Activated T-helper 1 cell treated with anti-CD3 and anti-CD28 coated beads, Interleukin-2, amount 50 U/mL, for 16 hours (primary cell): ENCODE measurements at places on chromosomes 6 and 20.

GRCh38 chr6:40877362-40877761 is 161.7 kb downstream of the UNC5CL start:
- DNase-seq, result no peak

DNA sequence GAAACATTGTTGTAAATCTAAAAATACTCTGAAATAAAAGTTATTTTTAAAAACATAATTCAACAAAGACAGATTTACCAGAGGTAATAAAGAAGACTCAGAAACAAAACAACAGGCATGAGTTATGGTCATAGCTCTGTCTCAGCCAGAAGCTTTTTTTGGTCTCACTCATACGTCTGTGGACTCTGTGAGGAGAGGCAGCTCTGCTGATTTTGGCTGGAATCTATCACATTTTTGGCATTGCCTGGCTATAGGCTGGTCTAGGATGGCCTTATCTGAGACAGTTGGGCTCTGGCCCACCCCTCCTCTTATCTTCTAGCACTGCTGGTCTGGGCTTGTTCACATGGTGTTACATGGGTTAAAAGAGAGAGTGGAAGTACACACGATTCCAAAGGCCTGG is 514.0 kb upstream of the BTBD3 start:
- no peak for DNase-seq

DNA sequence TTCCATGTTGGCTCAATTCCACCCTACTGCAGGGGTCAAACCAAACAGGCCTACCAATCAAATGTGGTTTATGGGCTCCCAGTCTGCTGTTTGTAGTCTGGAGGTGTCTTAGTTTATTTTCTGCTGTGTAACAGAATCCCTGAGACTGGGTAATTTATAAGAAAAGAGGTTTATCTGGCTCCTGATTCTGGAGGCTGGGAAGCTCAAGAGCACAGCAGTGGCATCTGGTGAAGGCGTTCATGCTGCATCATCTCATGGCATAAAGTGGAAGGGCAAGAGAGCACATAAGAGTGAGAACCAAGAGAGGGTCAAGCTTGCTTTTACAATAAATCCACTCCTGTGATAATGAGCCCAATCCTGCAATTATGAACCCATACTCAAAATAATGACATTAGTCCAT is 85.4 kb downstream of the C6orf52 start:
- no peak for DNase-seq

GRCh38 chr6:145898376-145898775 is 65.8 kb downstream of the SHPRH start:
- no peak for DNase-seq

GRCh38 chr20:8912096-8912495 is 156.8 kb upstream of the PLCB4 start:
- no peak for DNase-seq

DNA sequence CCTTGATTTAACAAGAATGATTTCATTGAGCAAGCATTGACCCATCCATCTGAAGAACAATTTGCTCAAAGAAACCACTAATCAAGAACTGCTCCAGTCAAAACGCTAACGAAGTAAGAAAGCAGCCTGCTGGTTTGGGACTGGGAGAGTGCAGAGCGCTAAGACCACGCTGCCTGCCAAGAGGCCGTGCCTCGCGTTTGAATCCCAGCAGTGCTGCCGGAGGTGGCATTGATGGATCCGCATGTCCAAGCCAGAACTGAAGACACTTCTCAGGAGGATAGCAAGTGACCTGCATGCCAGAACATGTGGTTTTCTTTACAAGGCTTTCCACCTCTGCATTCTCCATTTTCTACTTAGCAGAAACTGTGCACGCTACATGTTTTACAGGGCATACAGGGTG is 105.2 kb upstream of the FOXC1 start:
- no peak for DNase-seq

DNA sequence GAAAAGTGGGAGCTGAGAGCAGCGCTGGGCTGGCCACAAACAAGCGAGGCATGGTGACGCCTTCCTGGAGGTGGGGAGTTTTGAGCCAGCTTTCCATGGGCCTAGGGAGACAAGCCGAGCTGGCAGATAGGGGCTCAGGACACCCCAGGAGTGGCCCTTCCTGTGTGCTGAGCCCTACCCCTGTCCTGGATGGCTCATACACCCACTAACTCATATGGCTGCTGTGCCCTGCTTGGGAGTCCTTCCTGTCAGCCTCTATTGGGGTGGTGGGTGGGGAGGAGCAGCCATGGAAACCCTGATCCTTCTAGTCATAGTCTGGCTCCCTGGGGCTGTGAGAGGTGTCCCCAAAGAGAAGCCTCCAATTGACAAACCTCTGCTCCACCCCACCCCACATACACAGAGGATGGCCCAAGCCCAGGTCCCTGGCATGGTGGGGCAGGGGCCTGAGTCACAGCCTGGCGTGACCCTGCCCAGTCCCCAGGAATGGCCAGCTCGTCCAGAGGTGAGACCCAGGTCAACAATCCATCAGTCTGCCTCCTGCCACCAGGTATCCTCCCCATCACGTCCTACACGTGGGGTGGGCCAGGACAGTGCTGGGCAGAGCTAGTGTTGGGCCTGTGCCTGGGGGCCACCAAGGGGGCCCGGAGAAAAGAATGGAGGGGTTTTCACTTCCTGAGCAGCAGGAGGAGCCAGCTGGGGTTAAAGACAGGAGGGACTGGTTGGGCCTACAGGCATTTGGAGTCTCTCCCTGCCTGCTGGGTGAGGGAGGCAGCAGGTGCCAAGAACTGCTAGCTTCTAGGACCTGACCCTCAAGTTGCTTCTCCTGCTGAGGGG is 52.2 kb downstream of the MRPL14 start:
- no peak for DNase-seq

- DNase-seq, result no peak
Measured at GRCh38 chr20:24894967-24895366, 54.1 kb upstream of the CST7 start.

- no peak for DNase-seq
Measured at GRCh38 chr6:22350109-22350508, 53.3 kb upstream of the PRL start.

DNA sequence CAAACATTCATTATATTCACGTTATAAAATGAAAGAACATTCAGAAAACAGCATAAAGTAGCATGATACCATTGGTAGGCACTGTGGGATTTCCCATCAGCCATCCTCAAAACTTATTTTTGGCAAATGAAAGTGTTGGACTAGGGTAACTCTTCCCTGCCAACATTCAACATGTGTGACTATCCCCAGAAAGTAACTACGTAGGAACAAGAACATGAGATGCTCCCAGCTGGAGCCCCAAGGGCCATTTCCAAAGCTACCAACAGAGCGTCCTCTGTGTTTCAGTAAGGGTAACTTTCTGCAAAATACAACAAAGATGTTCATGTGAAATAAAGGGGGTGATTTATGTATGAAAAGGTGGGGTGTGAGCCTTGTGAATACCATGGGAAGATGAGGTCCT is 28.4 kb upstream of the PTPN1 start:
- DNase-seq, result no peak

GRCh38 chr6:154202339-154202738 is 154.3 kb downstream of the IPCEF1 start:
- DNase-seq, result no peak

GRCh38 chr6:110800196-110800838 is 15.0 kb downstream of the CDK19 start:
- DNase-seq, result no peak

- DNase-seq, result no peak
Measured at GRCh38 chr6:155635416-155635815, 179.8 kb upstream of the NOX3 start.

DNA sequence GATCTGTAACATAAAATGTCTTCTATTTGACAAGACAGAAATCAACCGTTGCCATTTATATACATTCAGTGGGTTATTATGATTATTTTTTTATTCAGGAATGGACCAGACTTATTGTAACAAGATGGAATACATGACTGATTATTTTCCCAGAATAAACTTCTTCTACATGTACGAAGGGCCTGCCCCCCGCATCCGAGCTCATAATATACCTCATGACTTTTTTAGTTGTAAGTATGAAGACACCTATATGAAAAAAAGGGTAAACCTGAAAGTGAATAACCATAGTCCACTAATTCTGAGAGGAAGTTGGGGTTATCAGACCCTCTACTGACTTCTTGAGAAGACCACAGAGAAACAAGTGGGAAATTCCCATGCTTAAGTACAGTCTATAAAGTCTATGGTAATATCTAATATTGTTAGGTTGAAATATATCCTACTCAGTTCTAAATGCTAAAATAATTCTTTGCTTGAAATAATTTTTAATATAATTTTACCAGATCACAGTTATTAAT is 15.9 kb downstream of the OR2A4 start:
- DNase-seq, result no peak

DNA sequence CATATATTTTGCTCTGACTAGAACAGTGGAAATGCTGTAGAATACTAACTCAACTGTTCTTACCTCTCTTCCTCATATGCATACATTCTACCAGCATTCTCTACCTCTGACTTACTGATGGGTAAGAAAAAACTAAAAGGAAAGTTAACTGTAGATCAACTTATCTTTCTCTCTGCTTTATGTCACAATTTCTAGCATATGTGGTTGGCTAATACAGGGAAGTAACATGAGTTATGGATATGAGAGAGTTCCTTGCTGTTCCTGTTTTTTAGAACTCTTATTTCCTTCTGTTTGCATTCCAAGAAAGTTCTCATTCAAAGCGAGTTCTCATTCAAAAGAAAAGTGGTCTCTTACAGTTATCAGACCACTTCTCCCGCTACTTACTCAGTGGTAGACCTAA is 226.8 kb upstream of the SGK1 start:
- no peak for DNase-seq

GRCh38 chr20:13221673-13222318 is 722 bp downstream of the ISM1 start:
- DNase-seq, result peak; percentile 31

DNA sequence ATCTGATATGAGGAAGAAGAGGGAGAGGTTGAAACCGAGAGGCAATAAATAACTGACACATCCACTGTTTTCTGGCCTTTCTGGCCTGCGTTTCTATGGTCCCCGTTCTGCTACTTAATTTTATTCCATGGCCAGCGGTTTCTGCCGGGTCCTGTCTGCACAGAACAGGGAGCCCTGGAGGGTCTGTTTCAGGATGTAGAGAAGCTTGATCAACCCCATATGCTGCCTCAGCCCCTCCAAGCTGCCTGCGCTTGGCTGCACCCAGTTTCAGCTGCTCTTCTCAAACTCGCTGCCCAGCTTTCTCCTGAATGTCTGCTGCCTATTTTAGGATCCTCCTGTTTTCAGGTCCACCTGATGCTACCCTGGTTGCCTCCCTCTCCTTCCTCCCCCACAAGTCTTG is 18.5 kb upstream of the PACSIN1 start:
- DNase-seq, result no peak

- no peak for DNase-seq
Measured at GRCh38 chr6:38215651-38216311, 396.3 kb downstream of the ZFAND3 start.

DNA sequence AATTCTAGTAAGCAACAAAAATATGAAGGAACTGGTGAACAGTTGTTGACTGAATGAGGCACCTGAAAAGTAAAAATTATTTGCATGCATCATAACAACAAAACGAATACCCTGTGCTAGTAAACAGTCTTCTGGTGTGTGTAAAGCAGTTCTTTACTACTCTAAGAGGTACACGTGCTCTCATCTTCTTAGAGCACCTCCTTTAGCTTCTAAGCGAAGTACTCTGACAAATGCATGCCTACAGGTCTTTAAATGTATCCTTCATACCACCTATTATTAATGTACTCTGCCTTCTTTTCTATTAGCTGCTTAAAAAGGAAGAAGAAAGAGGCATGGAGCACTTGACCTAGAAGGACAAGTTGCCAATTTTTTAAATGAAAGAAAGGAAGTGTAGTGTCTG is 32.2 kb upstream of the MYB start:
- DNase-seq, result no peak

DNA sequence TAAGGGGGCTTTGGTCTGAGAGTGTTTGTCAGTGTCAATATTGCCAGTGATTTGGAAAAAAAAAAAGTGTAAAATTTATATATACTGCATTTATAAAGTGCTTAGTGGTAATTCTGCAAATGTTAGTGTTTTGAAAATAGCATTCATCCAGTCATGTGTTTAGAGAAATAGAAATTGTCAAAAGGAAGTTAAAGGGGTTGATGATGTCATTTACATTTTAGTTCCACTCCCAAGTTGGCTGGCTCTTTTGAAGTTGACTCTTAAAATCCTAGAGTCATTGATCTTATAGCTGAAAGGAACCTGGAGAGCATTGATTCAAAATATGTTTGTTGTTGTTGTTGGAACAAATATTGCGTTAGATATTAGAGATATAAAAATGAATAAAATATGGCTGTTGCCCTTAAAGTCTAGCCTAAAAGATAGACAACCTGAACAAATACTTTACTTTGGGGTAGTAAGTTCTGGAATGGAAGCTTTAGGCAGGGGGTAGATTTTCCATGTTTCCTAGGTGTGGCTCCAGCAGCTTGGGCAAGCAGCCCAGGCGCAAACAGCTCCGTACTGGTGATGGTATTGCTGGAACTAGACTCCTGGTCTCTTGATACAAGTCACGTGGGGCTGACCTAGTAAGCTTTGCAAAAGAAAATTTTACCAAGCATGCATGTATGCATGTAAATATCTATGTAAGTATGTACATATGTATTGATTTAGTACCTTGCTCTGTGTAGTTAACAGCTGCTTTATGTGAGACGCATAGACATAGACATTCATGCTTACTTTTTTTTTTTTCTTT is 46.3 kb downstream of the HIVEP1 start:
- DNase-seq, result no peak

- no peak for DNase-seq
Measured at GRCh38 chr20:41234041-41234440, 83.5 kb downstream of the ZHX3 start.

GRCh38 chr6:124765280-124765679 is 197.0 kb upstream of the RNF217 start:
- no peak for DNase-seq

- DNase-seq, result no peak
Measured at GRCh38 chr6:141580988-141581552, 551.7 kb upstream of the GJE1 start.

DNA sequence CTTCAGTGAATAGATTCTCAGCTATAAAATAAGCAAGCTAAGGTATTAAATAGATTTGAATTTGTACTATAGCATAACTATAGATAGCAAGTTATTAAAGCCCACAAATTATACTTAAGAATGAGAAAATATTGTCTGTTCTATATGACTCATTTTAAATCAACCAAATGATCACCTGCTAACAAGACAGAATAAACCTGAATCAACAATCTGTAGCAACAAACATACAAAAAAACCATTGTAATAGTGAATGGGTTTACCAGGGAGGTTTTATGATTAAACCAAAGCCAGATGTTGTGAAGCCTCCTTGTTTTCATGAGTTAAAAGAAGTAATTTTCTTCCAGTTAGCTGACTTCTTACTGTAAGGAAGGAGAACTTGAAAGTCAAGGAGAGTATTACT is 71.9 kb upstream of the HTR1B start:
- no peak for DNase-seq

- no peak for DNase-seq
Measured at GRCh38 chr6:54463354-54464024, 155.2 kb downstream of the TINAG start.
